ENCODE measurements at places on chromosomes 6 and 20.

DNA sequence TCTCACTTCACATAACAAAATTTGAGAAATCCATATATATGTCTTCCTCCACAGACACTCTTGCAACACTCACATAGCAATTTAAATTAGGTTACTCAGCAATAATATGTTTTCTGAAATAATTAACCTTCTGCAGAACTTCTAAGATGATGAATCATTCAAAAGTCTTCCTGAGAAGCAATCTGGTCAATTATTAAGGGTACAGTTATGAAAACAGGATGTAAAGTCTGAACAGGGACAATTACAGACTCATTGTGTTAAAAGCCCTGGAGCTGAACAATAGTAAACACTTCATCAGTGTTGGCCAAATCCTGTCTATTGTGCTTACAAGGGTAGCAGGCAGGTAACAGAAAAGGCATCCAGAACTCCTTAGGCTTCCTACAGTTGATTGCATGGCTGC, 75.4 kb downstream of the FILIP1 start:
- no peak for DNase-seq

- no peak for DNase-seq
Measured at GRCh38 chr20:48728042-48728825, 99.6 kb downstream of the PREX1 start.

GRCh38 chr6:125149256-125150144, 4.1 kb upstream of the TPD52L1 start:
- no peak for DNase-seq

GRCh38 chr6:168929871-168930450, 323.7 kb downstream of the THBS2 start:
- no peak for DNase-seq

DNA sequence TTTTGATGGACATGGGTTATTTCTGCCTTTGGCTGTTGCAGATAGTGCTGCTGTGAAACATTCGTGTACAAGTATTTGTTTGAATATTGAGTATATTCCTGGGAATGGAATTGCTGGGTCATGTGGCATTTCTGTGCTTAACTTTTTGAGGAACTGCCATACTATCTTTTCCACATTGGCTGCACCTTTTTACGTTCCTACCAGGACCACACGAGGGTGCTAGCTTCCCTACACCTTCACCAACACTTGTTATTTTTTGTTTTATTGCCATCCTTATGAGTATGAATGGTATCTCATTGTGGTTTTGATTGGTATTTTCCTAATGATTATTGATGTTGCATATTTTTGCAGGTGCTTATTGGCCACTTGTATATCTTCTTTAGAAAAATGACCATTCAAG, 47.8 kb upstream of the PLCG1 start:
- DNase-seq = no peak

DNA sequence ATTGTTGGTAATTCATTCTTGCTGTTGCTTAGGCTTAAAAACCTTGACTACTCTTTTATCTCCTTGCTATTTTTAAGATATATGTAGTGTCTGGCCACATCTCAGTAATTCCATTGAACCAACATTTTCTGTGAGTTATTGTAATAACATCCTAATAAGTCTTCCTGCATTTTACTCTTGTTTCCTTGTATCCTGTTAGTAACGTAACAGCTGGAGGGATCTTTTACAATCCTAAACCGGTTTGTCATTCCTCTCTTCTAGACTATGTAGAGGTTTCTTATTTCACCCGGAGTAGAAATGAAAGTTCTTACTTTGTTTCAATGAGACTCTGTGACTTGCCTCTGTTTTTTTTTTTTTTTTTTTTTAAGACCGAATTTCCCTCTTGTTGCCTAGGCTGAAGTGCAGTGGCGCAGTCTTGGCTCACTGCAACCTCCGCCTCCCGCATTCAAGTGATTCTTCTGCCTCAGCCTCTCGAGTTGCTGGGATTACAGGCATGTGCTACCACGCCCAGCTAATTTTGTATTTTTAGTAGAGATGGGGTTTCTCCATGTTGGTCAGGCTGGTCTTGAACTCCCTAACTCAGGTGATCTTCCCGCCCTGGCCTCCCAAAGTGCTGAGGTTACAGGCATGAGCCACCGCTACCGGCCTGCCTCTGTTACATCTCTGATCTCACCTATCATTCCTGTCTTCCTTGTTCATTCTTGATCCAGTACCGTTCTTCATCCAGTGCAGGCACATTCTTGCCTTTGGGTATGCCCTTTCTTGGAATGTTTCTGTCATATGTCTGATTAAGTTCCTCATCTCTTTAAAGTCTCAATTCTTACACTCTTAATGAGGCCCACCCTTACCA, 44.7 kb downstream of the NCOA3 start:
- no peak for DNase-seq

DNA sequence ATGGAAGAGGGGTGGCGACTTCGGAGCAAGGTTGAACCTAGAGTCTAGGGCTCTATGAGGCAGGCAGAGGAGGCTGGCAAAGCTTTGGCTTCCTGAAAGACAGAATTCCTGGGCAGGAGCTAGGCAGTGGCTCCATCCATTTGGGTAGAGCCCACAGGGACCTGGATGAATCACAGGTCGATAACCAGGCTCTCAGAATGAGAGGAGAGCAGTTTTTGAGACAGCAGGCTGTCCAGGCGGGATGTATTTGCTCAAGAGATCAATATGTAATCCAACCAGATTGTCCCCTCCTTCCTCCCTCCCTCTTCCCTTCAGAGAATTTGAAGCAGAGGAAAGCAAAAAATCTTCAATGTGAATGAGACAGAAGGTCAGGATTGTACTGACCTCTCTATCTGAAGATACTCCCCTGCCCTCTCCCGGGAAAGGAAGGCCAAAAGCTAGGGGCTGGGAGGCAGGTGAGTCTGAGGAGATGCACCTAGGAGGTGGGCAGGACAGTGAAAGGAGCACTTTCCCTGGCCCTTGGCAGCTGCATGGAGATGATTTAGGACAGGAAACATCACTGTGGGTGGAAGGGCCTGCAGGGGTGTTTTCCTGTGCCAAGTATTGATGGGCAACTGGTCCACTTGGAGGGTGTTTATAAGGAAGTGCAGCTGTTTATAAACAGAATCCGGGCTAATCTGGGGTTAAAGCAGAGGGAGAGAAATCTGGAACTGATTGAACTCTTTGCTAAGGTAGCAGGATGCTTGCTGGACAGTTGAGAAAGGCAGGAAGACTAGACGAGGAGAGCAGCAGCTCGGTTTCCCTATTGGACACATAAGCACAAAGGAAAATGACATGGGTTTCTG, 212.4 kb upstream of the LRFN2 start:
- DNase-seq = no peak

Data from stimulated activated CD4-positive, alpha-beta T cell treated with anti-CD3 and anti-CD28 coated beads, Interleukin-2, amount 100 ng/mL, for 24 hours (primary cell).